Ureter (tissue), 1 donor: ENCODE measurements at places on chromosomes 7 and 10.

DNA sequence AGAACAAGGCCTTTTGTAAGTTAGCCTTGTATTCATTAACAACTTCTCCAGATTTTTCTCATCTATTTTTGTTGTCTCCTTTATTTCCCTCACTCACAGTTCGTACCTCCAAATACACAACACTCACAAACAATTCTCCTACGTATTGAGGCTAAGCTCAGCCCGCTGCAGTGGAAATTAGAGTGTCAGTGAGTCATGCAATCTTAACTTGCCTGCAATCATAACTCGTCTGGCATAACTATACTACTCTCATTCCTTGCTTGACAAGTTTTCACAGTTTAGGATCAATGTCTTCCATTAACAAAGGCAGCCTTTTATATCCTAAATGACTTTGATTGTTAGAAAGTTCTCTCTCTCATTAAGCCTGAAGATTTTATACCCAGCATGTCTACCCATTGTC, 23.8 kb downstream of the TMEM196 start:
- no peak for DNase-seq

DNA sequence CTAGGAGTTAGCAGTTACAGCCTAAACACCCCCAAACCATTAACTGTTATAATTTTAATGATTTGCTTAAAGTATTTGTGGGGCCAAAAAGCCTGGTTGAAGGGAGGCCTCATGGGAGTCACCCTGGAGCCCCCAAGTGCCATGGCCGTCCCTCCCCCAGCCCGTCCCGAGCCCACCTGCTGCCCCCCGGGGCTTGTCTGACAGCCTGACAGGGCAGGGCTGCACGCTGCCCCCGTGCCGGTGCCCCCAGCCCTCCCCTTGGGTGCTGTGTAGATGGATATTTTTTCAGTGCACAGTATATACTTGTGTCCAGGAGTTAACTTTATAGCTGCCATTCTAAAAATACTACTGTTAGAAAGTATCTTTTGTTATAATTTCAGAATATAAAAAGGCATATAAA, 108.4 kb downstream of the CYTH3 start:
- no peak for DNase-seq

DNA sequence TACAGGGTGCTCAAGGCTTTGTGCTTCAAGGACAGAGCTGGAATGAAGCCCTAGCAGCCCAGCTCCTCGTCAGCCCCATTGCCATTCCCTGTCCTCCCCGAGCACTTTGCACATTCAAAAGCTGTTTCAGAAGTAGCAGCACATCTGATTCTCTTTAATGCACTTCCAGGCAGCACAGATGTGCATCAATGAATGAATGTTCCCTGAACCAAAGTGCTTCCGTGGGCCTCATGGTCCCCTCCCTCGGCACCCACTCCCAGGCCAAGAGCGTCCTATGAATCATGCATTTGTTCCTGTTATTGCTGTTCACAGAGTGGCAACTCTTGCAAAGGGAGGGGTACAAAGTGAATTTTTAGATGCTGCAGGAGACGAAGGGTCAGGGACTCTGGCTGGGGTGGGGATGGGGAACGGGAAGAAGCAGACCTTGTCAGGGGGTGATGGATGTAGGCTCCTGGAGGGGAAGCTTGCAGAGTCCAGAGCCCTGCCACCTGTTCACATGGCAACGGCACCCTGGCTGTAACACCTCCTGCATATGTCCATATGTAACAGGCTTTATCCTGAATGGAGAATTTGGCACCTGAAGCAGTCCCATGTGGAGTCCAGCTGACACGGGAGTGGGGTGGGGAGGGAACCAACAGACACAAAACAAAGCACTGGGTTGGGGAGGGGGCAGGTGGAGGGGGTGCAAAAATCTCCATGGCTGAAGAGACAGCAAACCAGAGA, 62.2 kb upstream of the BAIAP2L1 start:
- DNase-seq, result no peak

DNA sequence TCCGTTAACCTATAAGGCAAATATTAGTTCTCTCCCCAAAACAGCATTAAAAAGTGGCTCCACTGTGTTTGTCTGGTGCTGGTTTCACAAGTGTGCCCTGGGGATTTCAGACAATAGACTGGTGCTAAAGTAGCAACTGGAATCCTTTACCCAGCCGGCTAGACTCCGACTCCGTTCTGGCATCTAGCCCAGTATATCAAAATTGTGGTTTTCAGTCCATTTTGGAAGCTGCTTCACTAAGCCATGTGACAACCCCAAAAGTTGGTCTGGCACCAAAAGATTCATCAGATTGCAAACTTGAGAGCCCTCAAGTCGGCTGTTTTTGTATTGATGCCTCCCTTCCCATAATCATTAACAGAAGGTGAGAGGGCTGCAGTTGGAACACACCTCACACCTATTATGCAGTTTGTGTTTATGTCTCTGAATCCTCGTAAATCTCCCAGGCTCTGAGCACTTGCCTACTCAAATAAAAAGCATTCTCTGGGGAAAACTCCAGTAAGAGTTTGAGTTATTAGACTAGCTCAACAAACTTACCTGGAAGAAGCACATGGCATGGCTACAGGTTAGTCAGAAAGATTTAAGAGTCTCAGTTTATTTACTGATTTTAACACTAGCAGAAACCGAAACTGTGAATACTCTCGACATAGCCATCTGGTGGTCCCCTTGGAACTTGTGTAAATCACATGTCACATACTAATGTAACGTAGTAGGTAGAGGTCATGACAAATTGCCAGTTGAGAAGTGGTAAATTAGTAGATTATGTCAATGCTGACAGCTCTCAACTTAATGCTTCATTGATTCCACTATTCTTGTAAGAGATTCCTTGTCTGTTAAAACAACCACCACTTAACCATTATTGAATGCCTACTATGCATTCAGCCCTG, 14.8 kb upstream of the WNT16 start:
- DNase-seq, result no peak

GRCh38 chr7:119733127-119733879, 539.7 kb upstream of the KCND2 start:
- DNase-seq, result no peak

- DNase-seq, result no peak
Measured at GRCh38 chr7:145123502-145123901, 287.6 kb upstream of the TPK1 start.

DNA sequence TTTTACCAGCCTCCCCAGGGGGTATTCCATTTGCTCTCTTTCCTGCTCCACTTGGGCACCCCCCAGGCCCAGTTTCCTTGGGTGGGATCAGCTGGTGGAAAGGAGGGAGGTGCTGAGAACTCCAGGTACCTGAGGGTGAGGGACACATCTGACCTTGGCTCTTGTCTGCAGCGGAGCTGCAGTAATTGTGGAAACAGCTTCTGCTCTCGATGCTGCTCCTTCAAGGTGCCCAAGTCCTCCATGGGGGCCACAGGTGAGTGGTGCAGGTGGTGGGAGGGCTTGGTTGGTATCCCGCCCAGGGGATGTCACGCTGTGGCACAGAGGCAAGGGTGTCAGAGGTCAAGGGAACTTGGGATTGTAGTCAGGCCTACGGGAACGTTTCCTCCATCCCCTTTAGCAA, 14.3 kb downstream of the SFRP5 start:
- no peak for DNase-seq

DNA sequence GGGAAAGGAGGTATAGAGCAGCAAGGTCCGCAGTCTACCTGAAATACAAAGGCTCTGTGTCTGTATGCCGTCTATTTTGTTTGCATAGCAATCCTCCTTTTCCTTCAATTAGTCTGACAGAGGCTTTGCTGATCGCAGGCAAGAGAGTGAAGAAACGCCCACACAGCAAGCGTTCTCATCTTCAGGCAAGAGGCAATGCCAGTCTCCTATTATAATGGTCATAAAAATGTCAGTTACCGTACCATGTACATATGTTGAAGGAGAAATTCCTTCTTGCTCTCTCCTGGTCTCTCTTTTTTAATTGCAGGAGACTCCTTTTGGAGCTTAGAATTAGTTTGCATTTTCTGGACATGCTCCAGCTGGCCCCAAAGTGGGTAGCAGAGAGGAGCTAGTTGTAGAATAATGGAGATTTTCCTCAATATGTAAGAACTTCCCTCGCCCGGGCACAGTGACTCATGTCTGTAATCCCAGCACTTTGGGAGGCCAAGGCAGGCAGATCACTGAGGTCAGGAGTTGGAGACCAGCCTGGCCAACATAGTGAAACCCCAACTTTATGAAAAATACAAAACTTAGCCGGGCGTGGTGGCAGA, 139.5 kb downstream of the PFKFB3 start:
- no peak for DNase-seq

DNA sequence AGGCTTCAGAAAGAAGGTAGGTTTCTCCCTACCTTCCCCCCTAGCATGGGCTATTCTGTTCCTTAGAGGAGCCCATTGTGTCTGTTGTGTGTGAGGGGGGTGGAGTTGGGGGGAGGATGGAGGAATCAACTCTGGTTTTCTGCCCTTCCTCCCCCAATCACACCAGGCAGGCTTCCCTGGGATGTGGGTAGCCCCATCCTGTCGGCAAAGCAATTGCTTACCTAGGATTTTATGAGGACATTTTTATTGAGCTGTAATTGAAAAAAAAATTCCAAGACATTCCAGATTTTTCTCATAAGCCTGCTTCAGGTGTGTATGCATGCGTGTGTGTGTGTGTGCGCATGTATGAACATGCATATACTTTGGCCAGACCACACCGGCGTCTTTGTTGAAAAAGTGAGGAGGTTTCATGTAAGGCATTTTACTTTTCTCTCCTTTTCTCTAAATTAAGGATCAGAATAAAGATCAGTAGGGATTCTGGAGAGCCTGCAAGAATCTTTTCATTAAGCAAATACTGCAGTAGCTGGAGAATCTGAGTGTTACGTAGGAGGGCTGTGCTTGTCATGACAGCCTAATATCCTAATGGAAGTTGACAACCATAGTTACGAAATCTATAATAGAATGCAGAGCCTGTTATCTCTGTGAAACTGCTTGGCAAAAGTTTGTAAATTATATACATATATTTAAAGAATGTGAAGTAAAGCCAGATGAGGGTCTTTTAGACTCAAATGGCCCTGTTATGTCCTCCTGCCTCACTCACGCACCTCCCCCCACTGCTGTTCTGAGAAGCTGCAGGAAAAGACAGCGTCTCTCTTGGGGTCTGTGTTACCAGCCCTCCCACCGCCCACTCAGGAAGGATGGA, 27.3 kb upstream of the SAMD8 start:
- no peak for DNase-seq

DNA sequence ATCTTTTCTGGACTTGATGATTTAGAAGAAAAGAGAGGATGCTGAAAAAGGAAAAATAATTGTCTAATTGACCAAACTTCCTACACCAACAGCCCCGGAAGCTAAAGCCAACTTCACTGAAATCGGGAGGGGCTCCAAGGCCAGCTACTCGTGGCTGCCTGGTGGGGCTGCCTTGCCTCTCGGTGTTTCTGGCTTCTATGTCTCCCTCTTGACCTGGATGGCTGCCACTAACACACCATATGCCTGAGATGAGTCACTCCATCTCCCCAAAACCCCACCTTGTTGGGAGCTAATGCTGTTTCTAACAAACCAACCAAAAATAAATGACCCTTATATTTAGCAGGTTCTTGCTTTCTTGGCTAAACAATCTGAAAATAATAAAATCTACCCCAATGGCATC, 87.6 kb upstream of the AFAP1L2 start:
- DNase-seq, result no peak

GRCh38 chr10:97782455-97783228, 10.8 kb upstream of the SFRP5 start:
- DNase-seq, result no peak

- DNase-seq, result no peak
Measured at GRCh38 chr7:142838461-142839213, 16.2 kb upstream of the EPHB6 start.

DNA sequence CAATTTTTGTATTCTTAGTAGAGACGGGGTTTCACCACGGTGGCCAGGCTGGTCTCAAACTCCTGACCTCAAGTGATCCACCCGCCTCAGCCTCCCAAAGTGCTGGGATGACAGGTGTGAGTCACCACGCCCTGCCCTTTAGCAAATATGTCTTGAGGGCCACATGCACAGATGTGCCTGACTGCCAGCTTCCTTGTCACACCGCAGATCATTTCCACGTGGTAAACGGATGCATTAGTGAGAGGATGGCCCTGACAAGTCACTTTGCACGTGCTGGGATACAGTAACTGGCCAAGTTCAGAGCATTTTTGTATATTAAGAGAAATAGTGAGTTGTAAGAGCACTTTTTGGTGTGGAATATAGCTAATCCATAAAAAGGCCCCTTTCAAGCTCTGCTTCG, 44.3 kb upstream of the FAM180A start:
- DNase-seq, result no peak

GRCh38 chr10:121836171-121836570, 91.7 kb downstream of the ATE1 start:
- DNase-seq, result no peak

GRCh38 chr7:134287916-134288659, 28.6 kb downstream of the SLC35B4 start:
- DNase-seq, result no peak

GRCh38 chr10:128306966-128307365, 180.7 kb upstream of the MKI67 start:
- no peak for DNase-seq

GRCh38 chr10:51273574-51273973, 199.3 kb downstream of the PRKG1 start:
- no peak for DNase-seq

GRCh38 chr7:49695971-49696370, 77.5 kb upstream of the VWC2 start:
- no peak for DNase-seq

DNA sequence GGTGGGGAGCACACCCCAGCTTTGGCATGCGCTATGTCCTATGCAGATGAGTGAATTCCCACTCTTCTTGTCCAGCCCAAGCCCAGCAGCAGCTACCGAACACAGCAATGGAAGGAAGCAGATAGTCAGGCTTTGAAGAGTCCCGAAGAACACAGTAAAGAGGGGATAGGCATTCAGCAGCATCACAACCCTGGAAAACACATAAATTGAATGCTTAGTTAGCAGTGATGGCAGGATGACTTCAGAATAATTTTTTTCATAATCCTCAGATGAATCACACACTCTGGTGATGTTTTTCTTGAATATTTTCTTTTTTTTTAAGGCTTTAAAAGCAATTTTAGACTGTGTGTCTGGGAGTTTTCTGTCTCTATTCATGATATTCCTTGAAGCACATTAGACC, 95.8 kb downstream of the CFAP58 start:
- DNase-seq, result no peak

DNA sequence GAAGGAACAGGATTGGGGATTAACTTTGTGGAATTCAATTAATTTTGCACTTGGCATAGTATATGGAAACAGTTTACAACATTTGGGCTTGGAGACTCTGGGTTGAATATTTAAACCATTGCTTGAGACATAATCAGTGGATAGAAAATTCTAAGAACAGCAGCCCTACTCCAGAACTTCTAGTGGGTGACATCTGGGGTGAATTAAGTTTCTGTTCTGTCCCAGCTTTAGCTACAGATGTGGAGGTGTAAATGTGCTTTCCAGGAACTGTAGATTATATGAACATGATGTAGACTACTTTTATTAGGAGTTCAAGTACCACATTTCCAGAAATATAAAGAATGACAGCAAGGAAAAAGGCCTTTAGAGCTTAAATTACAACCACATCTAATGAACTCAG, 51.9 kb upstream of the SKAP2 start:
- no peak for DNase-seq

GRCh38 chr7:19491821-19492452, 216.9 kb downstream of the POLR1F start:
- no peak for DNase-seq
